Activated CD4-positive, alpha-beta memory T cell treated with anti-CD3 and anti-CD28 coated beads for 36 hours (primary cell): ENCODE measurements at places on chromosomes 2 and 18. TPM values are rescaled to one million over a fixed set of nuclear protein-coding genes. Genes with fewer than 3 reads are reported as not detected.

The TTR gene
- not detected for total RNA-seq

The PLA2R1 gene
- not detected for total RNA-seq

The TXNDC2 gene
- total RNA-seq: not detected

The ST6GAL2 gene
- total RNA-seq: not detected

The FOXD4L1 gene
- total RNA-seq: not detected

The XRCC5 gene
- 515 TPM for total RNA-seq

The VAMP5 gene
- total RNA-seq: 51.9 TPM

The HRH4 gene
- 0.65 TPM for total RNA-seq

The MROH2A gene
- total RNA-seq: not detected

The TMEM169 gene
- 2.7 TPM for total RNA-seq

GRCh38 chr2:48129293-48129950 is 223.1 kb upstream of the FBXO11 start:
- H3K27ac ChIP-seq: no peak overlapping the region
- H3K4me1 ChIP-seq: peaks cover 4% of the 10 kb centered on the region
- peaks cover 2% of the 10 kb centered on the region for H3K36me3 ChIP-seq
- no peak for DNase-seq
- H3K4me3 ChIP-seq: no peak overlapping the region
- H3K27me3 ChIP-seq: no peaks in the 10 kb centered on the region

DNA sequence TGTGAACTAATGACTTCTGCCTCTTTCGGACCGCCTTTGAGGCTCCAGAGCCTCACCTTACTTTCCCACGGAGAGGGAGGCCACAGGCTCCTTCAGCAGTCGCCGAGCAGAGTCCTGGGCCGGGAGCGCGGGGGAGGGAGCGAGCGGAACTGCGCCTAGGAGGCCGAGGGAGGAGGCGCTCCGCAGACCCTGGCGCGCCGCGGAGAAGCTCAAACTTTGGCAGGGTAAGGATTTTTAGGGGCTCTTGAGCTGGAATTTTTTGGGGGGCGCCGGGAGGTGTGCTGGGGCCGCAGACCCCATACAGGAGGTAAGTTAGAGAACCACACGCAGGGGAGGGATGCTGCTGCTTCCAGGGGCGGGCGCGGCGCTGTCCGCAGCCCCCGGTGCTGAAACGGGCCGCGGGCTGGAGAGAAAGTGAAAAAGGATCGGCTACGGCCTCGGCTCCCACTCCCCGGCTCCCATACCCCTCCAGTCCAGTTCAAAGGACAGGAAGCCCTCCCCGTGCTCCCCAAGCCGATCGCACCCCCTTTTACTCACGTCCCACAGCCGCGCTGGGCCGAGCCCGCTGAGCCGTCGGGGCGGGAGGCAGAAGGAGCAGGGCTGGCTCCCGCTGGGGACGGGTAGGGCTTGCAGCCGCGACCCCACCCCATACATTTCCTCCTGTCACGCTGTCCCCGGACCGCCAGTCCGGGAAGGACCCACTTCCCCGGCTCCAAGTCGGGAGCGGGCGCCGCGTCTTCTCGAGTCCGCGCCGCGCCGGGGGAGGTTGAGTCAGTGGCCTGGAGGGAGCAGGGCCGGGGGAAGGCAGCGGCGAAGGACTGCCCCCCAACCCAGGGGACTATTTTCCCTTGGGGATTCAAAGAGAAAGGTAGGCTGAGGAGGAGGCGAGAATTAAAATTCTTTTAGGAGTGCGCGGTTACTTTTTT is at the start of gene CNGA3:
TSS of gene CNGA3 (plus strand) at position 146 of the 926 bp plus-strand sequence. CDS start 23,520 bp downstream, outside the sequence.
- peaks cover 10% of the 10 kb centered on the region for H3K4me1 ChIP-seq
- no peak within 1 kb of the TSS for H3K27ac ChIP-seq
- peak; percentile 36 for DNase-seq
- no peak within 1 kb of the TSS for H3K4me3 ChIP-seq

DNA sequence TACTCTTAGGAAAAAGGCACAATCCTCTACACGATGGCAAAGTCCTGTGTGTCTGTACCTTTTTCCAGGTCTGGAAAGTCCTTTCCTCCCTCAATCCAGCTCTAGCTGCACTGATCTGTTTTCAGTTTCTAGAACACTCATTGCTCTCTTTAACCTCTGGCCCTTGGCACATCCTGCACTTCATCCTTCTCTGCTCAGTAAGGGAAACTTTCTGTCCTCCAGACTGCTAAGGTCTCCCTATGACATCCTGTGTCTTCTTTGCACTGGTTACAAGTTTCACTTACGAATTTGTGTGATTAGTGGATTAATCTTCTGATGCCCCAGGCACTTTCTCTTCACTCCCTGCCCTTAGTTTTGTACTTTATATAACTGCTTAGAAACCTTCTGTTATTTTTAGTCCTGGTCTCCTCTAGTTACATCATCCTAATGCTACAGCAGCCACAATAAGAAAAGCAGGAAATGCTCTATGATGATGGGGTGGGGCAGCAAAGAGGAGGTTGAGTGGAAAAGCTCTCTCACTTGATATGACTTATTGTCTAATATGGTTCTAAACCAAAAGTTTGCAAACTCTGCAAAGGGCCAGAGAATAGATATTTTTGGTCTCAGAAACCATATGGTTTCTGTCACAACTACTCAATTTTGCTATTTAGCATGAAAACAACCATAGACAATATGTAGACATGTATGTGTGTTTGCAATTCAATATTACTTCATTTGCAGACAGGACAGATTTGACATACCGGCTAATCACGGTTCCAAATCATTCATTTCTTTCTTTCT is 568.2 kb downstream of the THSD7B start:
- H3K4me3 ChIP-seq: no peak overlapping the region
- H3K27me3 ChIP-seq: no peaks in the 10 kb centered on the region
- H3K27ac ChIP-seq: no peak overlapping the region
- no peak for DNase-seq

GRCh38 chr2:6841537-6842287 is 24.0 kb downstream of the CMPK2 start:
- no peak overlapping the region for H3K4me3 ChIP-seq
- no peaks in the 10 kb centered on the region for H3K4me1 ChIP-seq
- H3K36me3 ChIP-seq: peaks cover 44% of the 10 kb centered on the region
- H3K27me3 ChIP-seq: no peaks in the 10 kb centered on the region
- DNase-seq: no peak

DNA sequence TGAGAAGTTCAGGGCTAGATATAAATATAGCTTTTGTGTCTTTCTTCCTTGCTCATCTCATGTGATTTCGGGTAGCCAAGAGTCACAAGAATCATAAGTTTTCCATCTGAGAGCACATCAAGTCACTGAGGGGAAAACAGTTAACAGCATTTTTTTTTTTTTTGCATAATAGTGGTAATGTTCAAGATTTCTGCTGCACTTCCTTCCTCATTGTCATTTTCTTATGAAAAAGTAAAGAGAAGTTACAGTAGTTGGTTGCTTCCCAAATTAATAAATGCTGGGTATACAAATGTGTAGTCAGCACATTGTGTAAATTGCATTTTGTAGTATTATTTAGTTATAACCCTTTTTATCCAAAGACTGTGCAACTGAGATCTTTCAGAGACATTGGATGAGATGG is 93.6 kb downstream of the ZEB2 start:
- H3K4me3 ChIP-seq: no peak overlapping the region
- H3K27me3 ChIP-seq: peaks cover 11% of the 10 kb centered on the region
- H3K4me1 ChIP-seq: peaks cover 9% of the 10 kb centered on the region
- no peak overlapping the region for H3K27ac ChIP-seq

GRCh38 chr18:2568129-2568528 is 3.2 kb downstream of the METTL4 start:
- H3K4me1 ChIP-seq: peaks cover 54% of the 10 kb centered on the region
- no peak for DNase-seq
- H3K27me3 ChIP-seq: no peaks in the 10 kb centered on the region
- H3K36me3 ChIP-seq: peaks cover 26% of the 10 kb centered on the region

GRCh38 chr2:60302377-60303126 is 250.9 kb downstream of the BCL11A start:
- no peaks in the 10 kb centered on the region for H3K4me1 ChIP-seq
- no peak overlapping the region for H3K27ac ChIP-seq
- H3K36me3 ChIP-seq: no peaks in the 10 kb centered on the region
- no peak overlapping the region for H3K4me3 ChIP-seq

DNA sequence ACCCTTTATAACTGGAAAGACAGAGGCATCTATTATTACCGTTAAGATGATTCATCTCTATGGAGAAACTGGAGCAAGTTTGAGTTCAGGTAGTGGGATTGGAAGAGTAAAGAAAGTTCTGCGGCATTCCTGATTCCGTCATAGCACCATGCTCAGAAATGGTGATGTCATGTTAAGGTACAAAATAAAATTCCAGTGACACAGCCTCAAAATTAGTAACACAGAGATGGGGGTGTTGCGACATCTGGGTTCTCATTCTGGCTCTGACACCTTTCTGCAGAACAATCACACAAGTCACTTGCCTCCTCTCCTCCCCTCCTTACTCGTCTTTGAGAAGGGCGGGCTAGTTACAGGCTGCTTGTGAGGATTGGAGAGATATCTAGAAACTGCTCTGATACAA is 105.7 kb downstream of the DPP10 start:
- H3K4me3 ChIP-seq: no peak overlapping the region
- no peaks in the 10 kb centered on the region for H3K4me1 ChIP-seq
- no peak for DNase-seq
- H3K36me3 ChIP-seq: no peaks in the 10 kb centered on the region
- H3K27me3 ChIP-seq: peaks cover 2% of the 10 kb centered on the region
- H3K27ac ChIP-seq: no peak overlapping the region

DNA sequence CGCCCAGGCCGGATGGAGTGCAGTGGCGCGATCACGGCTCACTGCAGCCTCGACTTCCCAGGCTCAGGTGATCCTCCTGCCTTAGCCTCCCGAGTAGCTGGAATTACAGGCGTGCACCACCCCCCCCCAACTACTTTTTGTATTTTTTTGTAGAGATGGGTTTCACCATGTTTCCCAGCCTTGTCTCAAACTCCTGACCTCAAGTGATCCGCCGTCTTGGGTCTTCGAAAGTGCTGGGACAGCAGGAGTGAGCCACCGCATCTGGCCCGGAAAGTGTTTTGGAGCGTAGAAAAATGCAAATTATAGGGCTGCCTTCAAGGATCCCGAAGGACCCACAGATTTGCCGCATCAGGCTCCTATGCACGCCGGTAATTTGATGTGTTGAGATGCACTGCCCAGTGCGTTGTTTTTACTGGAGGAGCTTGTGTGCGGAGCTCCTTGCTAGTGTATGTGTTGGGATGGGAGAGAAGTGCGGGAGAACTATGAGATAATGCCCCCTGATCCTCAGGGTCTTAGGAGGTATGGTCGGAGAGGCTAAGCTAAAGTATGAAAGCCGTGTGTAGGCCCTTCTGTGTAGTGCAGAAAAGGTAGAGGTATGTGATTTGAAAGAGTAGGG is 1.2 kb upstream of the CLASP1 start:
- peaks cover 32% of the 10 kb centered on the region for H3K36me3 ChIP-seq
- peak; percentile 52 for DNase-seq
- peak overlapping the region; percentile 99 for H3K27ac ChIP-seq
- H3K4me1 ChIP-seq: peaks cover 53% of the 10 kb centered on the region

DNA sequence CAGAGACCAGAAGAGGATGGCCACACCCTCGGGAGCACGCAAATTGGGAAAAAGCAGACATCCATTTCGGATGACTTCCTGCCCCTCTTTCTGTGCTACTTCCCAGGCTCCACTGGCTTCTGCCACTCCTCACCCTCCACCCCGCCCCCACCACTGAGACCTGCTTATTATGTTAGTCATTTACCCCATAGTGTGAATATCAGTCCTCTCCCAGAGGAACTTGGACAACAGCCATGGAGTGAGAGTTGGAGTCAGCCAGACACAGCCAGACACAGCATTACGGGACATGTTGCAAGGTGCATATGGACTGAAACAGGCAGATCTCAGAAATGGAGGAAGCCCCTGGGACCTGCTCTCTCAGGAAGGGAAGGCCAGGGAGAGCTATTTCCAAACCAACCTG is 51.8 kb downstream of the CTIF start:
- H3K27me3 ChIP-seq: no peaks in the 10 kb centered on the region
- no peak overlapping the region for H3K27ac ChIP-seq
- no peak for DNase-seq
- H3K36me3 ChIP-seq: no peaks in the 10 kb centered on the region
- no peaks in the 10 kb centered on the region for H3K4me1 ChIP-seq

GRCh38 chr2:233011702-233012131 is 1.3 kb downstream of the NGEF start:
- H3K27me3 ChIP-seq: no peaks in the 10 kb centered on the region
- H3K27ac ChIP-seq: no peak overlapping the region
- H3K4me3 ChIP-seq: no peak overlapping the region
- no peaks in the 10 kb centered on the region for H3K36me3 ChIP-seq

GRCh38 chr18:35123811-35124210 is 82.6 kb downstream of the MAPRE2 start:
- DNase-seq: no peak
- H3K36me3 ChIP-seq: peaks cover 20% of the 10 kb centered on the region
- H3K27ac ChIP-seq: no peak overlapping the region
- peaks cover 12% of the 10 kb centered on the region for H3K4me1 ChIP-seq
- H3K4me3 ChIP-seq: no peak overlapping the region
- no peaks in the 10 kb centered on the region for H3K27me3 ChIP-seq

DNA sequence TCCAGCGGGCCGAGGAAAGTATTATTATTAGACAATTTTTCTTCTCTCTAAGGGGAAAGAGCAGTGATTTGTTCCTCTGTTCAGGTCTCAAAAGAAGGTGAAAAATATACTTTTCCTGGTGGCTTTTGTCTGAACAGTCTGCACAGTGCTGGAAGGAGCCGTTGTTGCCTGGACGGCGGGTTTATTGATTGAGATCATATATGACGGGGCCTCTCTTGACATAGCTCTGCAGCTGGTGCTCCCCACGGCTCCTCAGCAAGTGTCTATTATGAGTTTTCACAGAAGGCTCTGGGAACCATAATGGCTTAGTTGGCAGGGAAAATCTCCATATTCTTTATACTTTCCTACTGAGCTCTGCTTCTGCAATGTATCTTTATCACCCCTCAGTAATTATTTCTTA is 42.9 kb downstream of the FSHR start:
- H3K4me3 ChIP-seq: no peak overlapping the region
- H3K27me3 ChIP-seq: no peaks in the 10 kb centered on the region
- no peak overlapping the region for H3K27ac ChIP-seq
- no peaks in the 10 kb centered on the region for H3K36me3 ChIP-seq

- no peaks in the 10 kb centered on the region for H3K36me3 ChIP-seq
- H3K4me1 ChIP-seq: no peaks in the 10 kb centered on the region
- DNase-seq: no peak
- H3K27ac ChIP-seq: no peak overlapping the region
Measured at GRCh38 chr2:21836719-21837118, 713.0 kb downstream of the TDRD15 start.

- H3K4me1 ChIP-seq: peaks cover 42% of the 10 kb centered on the region
- H3K27ac ChIP-seq: peak overlapping the region; percentile 99
- peak overlapping the region; percentile 92 for H3K4me3 ChIP-seq
- H3K36me3 ChIP-seq: peaks cover 54% of the 10 kb centered on the region
- peak; percentile 62 for DNase-seq
Measured at GRCh38 chr2:157444641-157445040, 752 bp upstream of the CYTIP start.

GRCh38 chr2:96584017-96584416 is 47.5 kb downstream of the ARID5A start:
- H3K4me1 ChIP-seq: peaks cover 8% of the 10 kb centered on the region
- no peak overlapping the region for H3K27ac ChIP-seq
- H3K27me3 ChIP-seq: no peaks in the 10 kb centered on the region
- DNase-seq: no peak
- peaks cover 9% of the 10 kb centered on the region for H3K36me3 ChIP-seq
- no peak overlapping the region for H3K4me3 ChIP-seq

- H3K4me1 ChIP-seq: no peaks in the 10 kb centered on the region
- H3K27ac ChIP-seq: no peak overlapping the region
- peaks cover 3% of the 10 kb centered on the region for H3K36me3 ChIP-seq
- no peak for DNase-seq
- no peaks in the 10 kb centered on the region for H3K27me3 ChIP-seq
- no peak overlapping the region for H3K4me3 ChIP-seq
Measured at GRCh38 chr2:158560259-158560658, 103.5 kb downstream of the PKP4 start.
